NCI-H187 (cell line): ENCODE measurements at places on chromosomes 12 and 14.

- DNase-seq: no peak
These were observed 161.1 kb downstream of the SNAPC1 start for GRCh38 chr14:61923348-61923747.

DNA sequence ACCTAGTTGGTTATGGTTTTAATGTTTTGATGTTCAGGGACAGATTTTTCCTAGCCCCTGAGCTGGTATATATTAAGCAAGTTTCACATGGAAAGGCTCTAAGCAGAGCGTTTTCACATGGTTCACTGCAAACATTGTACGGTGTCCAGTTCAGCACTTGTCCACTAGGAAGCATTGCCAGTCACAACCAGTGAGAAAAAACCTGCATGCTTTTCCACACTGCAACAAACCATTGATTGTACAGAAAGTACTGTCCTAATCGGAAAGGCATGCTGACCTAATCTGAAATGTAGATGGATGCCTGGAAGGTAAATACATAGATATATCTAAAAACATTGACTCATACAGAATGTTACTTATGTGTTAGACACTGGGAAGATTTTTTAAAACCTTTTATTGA is 25.0 kb upstream of the NPAS3 start:
- no peak for DNase-seq

GRCh38 chr14:64973026-64973442 is 898 bp upstream of the RAB15 start:
- DNase-seq: no peak

- DNase-seq: no peak
These were observed 88.9 kb upstream of the SLC38A2 start for GRCh38 chr12:46461459-46461858.

DNA sequence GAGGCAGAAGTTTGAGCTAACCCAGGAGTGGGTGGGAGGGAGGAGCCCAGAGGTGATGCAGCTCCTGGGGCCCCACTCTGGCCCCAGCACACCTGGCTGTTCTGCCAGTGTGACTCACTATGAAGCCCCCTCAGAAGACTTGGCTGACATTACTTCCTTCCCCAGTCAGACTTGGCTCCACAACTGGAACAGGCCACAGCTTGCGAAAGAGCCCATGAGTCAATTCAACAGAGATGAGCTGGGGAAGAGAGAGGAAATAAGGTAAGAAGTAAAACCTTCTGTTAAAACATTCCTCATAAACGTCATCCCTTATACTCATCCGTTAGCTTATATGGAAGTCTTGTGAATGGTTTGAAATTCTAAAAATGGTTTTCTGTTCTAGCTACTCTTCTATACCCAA is 245.9 kb downstream of the ADAMTS20 start:
- DNase-seq: no peak

GRCh38 chr14:31962920-31963319 is 114.2 kb upstream of the ARHGAP5 start:
- DNase-seq: no peak

DNA sequence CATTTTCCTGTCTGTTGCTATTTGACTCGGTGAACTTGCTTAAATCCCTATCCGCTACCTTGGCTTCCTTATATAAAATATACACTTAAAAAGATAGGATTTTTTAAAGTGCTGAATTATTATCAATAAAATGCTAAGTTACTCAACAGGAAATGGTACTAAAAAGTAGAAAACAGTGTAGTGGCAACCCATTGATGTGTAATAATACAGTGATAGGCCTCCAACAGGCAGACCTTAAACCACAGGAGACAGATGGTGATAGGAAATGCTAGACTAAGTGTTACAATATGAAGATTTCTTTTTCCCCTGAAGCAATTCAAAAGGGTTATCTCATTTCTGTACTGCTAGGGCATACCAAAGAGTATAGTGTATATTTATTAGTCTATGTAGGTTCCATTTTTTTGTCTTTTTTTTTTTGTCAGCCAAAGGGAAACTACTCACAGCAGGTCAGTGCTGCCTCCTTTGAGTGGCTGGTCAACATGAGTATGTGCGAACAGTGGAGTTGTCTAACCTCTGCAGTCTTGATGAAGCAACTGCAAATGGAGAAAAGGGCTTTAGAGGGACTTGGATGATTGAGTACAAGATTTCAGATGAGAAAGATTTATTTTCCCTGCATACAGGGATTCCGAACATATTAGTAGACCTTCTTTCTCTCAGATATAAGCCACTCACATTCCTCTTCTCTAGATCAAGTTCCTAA is 183.8 kb downstream of the ACSS3 start:
- no peak for DNase-seq

DNA sequence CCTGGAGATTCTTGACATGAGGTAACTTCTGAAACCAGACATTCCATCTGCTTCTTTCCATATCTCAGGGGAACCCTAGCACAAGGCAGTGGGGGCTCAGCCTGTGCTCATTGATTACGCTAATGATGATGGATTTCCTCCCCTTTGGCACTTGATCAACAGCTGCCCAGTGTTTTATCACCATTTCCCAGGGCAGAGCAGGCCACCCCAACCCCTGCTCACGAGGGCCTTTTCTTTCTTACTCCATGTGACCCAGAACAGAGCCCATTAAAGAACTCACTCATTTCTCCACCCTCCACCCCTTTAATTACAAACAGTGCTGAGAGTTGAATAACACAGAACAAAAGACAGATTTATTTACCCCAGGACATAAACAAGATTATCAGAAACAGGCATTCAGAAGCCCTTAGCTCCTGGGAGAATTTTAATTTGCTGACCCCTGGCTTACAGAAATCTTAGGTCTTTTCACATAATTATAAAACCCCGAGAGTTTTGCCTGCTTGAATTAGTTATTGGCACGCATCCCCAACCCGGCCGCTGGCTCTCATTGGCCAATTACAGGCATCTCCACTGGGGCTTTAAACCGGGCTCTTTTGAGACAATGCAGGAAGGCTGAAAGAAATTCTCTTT is 32.0 kb upstream of the CCDC60 start:
- no peak for DNase-seq

DNA sequence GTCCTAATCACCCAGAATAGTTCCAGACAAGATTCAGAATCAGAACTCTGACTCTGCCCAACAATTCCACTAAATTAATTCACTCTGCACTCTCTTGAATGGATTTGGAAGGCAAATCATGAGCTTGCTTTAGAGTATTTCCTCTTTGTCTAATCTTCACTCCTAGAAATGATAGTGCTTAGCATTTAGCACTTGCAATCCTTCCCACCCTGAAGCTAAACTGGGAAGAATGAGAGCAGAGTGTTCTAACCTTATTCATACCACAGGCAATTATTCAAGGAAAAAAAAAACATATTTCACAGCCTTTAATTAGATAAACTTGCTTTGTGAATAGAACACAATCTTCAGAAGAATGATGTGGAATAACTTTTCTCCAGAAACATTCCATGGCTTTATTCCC is 264.6 kb downstream of the PAWR start:
- DNase-seq: no peak

DNA sequence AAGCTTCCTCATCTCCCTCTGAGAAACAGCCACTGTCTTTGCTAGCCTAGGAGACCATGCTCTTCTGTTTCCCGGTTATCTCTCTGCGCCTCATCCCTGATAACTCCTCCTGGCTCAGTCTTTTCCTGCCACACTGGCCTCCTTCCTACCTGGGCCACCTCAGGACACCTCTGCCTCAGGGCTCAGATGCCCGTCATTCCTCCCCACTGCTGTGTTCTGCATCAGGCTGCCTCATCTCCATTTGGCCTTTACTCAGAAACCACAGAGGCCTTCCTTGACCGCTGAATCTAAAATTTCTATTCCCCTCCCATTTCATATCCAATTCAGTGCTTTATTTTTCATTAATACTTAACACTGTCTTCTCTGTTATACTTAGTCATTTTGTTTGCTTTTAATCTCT is 311.0 kb upstream of the RGS6 start:
- no peak for DNase-seq

DNA sequence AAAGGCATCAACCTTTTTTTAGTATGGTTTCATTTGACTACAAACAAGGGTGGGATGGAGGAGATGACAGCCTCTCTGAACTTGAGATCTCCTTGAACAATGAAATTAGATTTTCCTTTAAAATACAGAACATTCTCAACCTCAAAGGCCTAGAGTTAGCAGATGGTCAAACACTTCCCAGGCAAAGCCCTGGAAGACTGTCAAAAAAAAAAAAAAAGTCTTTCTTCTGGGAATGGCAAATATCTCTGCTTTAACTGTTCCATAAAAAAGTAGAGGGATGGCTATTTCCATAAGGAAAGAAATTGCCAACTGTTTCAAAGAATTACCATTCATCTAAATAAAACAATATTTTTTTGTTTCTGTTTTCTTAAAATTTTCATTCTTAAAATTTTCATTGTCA is 870.8 kb downstream of the GALC start:
- no peak for DNase-seq

DNA sequence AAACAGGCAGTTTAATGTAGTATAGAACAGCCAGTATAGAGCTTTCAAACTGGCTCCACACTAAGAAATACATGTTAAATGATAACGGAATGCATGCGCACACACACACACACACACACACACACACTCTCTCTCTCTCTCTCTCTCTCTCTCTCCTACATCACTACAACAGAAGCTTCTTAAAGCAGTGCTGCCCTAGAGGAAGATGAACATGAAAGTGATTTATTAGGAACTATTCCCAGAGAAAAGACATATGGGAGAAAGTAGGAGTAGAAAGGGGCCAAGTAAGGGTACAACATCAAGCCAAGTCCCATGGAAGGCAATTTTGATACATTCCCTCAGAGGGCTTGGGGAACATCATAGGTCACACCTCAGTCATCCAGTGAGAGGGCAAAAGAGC is 16.4 kb upstream of the DHRS4 start:
- no peak for DNase-seq

DNA sequence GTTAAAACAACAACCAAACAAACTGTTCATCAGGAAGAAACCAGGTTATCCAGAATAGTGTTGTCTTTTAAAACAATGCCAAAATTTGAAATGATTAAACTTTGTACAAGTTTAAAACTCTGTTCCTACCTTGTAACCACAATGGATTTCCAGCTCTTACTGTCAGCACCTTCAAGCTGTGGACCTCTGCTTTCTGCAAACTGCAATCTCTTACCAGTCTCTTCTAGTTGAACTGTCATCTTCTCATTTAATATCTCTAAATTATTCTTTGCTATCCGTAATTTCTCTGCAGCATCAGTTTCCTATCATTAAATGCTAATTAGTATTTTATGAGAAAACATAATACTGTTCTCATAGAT is 29.5 kb upstream of the C12orf50 start:
- DNase-seq: no peak
